Skeletal muscle tissue (tissue), 5 donors: ENCODE measurements at places on chromosomes 7 and 10. TPM values are rescaled to one million over a fixed set of nuclear protein-coding genes. Genes with fewer than 3 reads are reported as not detected.

The PLEKHS1 gene
- 0.52 TPM for total RNA-seq

The ABI1 gene
- 23.0 TPM for total RNA-seq

The EGR2 gene
- total RNA-seq, result 3.7 TPM

The FAM170B gene
- total RNA-seq, result not detected

The HOXA3 gene
- total RNA-seq, result 3.7 TPM

The PON2 gene
- 53.8 TPM for total RNA-seq

The PTF1A gene
- total RNA-seq, result not detected

The CFAP46 gene
- total RNA-seq, result not detected

The AEBP1 gene
- total RNA-seq, result 32.4 TPM

The TYSND1 gene
- 4.7 TPM for total RNA-seq

The ZNF398 gene
- total RNA-seq, result 9.4 TPM

The C7orf57 gene
- total RNA-seq, result not detected

The CYP2C18 gene
- not detected for total RNA-seq

The SPDYE1 gene
- not detected for total RNA-seq

The SPDYE16 gene
- total RNA-seq, result not detected

The FXYD4 gene
- total RNA-seq, result not detected

The MYOZ1 gene
- total RNA-seq, result 1,224 TPM

The CYP17A1 gene
- not detected for total RNA-seq

The FAM131B gene
- total RNA-seq, result 1.0 TPM
